Fibroblast of skin of back (primary cell): ENCODE measurements at places on chromosomes 12 and 14.

DNA sequence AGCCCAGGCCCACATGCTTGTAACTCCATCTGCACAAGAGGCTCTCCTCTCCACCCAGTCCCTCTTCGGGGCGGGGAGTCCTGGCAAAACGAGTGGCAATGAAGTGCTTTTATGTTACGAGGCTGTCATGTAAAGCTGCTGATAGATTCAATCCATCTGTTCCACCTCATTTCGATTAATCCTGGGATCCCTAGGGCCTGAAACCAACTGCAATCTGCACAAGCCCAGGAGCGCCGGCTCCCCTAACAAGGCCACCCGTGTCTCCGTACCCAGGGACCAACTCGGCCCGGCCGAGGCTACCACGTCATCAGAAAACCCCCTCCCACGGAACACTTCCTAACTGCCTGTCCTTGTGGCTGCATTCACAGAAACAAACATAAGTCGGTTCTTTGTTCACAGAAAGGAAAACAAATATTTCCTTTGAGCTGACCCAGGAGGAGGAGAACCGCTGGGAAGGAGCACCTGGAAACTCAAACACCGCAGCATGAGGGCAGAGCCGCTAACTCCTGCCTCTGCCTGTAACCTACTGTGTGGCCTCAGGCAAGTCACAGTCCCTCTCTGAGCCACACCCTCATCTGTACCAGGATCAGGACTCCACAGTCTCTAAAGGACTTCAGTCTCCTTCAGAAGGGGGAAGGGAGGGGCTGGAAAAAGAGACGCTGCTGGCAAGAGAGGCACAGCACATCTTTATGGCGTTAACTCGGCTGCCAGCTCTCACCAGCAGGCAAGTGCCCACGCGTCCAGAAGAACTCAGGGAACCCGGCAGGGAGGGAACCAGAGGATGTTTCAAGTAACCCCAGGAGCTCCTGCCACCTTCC, 47.8 kb downstream of the CCDC88C start:
- no peak for DNase-seq

GRCh38 chr12:1619159-1619558, 9.9 kb upstream of the WNT5B start:
- no peak for DNase-seq

DNA sequence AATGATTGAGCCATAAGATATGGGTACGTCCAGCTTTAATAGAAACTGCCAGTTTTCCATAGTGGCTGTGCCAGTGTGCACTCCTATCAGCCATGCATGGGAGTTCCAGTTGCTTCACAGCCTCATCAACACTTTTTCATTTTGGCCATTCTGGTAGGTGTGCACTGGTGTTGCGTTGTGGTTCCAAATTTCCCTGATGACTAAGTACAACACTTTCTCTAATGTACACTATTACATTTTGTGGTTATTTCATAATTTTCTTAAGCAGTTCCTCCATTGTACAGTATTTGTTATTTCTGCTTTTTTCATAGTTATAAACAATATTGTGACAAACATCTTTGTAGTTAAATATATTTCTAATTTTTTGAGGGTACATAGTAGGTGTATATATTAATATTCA, 21.5 kb upstream of the OAS1 start:
- no peak for DNase-seq

- no peak for DNase-seq
Measured at GRCh38 chr14:96324219-96324618, 38.9 kb downstream of the ATG2B start.

- peak; percentile 65 for DNase-seq
Measured at GRCh38 chr12:80892597-80893445, 44.9 kb downstream of the LIN7A start.

- DNase-seq = no peak
Measured at GRCh38 chr12:123744836-123745235, 17.3 kb upstream of the DNAH10 start.

DNA sequence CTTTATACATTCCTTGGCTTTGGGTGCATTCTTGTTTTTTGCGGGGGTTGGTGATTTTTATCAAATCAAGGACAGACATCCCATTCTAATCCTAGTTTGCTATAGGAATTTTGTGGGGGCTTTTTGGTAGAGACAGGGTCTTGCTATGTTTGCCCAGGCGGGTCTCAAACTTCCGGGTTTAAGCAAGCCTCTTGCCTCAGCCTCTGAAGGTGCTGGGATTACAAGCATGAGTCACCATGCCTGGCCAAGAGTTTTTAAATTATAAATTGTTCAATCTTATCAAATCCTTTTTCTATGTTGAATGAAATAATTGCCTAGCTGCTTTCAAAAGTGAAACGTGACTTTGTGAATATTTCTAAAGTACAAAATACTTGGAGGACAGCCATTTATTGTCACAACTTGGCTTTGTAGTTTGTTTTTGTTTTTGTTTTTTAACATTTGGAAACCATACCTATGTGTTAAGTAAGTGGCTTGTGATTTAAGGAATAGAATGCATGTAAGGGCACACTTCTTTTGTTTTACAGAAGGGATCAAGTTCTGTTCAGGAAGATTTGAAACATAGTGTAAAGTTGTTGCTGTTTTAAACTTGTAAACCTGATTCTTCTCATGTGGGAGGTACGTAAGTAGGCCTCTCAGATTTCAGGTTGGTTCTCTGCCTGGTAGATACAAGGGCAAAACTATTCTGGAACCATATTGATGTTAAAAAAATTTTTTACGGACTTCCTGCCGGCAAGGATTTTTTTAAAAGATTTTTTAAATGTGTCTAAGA, 13.4 kb downstream of the MARK3 start:
- peak; percentile 37 for DNase-seq

- DNase-seq = peak; percentile 81
Measured at GRCh38 chr14:103393676-103394626, 8.7 kb downstream of the MARK3 start.

GRCh38 chr12:125244338-125244737, 179.1 kb downstream of the AACS start:
- DNase-seq = no peak

DNA sequence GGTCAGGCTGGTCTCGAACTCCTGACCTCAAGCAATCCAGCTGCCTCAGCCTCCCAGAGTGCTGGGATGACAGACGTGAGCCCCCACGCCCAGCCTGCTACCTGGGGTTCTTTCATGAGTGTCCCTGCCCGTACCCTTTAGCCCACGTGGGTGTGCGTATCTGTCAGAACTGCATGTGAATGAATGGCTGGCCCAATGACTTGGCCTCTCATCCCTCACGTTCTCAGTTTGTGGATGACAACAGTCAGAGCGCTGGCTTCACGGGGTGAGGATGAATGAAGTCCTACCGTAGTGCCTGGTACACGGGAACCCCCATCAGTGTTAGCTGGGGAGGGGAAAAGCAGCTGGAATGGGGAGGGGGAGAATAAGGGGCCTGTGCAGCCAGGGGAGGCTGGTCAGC, 16.1 kb upstream of the ZDHHC22 start:
- DNase-seq = no peak

DNA sequence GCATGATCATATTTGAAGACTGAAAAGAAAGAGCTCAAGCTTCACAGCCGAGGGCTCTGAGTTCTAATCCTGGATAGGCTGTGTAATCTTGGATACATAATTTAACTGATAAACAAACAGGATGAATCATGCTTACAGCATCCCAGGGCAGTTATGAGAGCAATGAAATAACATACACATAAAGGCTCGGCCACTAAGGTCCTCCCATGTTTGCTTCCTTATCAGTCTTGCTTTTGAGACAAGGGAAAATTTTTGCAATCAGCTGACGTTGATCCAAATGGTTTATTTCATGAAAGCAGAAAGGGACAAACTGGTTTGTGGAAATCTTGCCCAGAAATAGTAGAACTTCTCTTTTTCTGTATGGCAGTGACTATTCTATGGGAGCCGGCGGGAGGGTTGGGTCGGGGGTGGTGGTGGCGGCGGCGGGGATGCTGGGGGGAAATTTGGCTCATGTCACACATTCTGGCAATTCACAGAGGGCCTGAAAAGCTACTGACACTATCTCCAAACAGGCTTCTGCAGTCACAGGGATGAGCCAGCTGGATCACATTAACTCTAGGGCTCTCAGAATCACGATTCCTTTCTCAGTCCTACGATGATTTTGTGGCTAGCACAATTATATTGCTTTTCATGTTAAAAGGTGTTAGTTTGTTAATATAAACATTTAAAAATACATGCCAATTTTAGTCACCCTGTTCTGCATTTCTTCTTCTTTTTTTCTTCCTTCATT, 124.5 kb downstream of the SLC8A3 start:
- DNase-seq = no peak

DNA sequence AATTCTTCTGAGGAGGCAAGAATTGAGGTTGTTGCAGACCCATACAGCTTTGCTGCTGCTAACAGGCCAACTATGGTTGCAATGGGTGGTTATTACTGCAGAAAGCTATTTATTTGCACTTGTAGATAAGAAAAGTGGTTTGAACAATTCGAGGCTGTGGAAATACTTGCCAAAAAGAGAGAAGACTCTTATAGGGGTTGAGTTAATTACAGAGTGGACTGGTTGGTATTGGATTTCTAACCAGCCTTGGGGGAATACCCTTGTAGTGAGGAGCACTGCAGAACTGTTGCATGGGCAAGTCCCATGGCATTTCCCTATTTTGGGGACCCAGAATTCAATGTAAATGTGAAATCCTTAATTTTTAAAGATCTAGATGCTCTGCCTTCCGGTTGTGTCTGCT, 120.5 kb downstream of the KCNMB4 start:
- DNase-seq = no peak
